ENCODE measurements at places on chromosomes 12 and 14. TPM values are rescaled to one million over a fixed set of nuclear protein-coding genes. Genes with fewer than 3 reads are reported as not detected.
A peak's percentile ranks its signal among the peaks of the same experiment; 100 is the strongest.

DAO gene
- total RNA-seq: not detected

GRCh38 chr12:53047221-53048032 is 2.4 kb upstream of the TNS2 start:
- peak; percentile 85 for DNase-seq

- DNase-seq: no peak
Observed at GRCh38 chr14:58919217-58919616, 269.2 kb upstream of the DAAM1 start.

DNA sequence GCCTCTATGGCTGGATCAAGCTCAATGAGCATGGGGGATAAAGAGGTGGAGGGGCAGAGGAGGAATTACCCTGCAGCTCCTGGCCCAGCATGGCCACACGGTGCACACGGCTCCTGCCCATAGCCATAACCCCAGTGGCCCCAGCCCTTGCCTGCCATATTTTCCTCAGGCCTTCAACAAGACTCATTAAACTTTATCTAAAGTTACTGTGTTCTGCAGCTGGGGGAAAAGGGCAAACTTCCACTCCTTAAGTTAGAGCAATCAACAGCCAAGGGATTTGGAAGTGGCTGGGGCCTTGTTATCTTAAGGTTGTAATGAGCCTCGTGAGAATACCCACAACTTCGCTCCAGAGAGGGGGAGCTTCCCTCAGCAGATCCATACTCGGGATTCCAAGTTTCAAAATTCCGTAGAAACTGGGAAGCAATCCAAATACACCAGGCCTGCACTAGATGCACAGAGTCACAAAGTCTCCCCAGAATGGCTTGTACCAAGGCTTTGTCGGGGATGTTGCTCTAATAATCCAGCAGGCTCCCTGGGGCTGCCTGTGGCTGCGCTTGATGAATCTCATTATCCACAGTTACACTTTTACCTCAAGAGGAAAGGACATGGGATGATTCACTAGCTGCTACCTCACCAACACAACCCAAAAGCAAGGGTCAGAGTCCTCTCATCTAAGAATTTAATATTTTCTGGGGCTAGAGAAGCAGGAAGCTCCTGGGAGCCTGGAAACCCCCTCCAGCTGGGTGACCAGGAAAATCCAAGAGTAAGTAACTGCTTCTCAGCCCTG is 13.0 kb upstream of the OR6J1 start:
- DNase-seq: no peak

- no peak for DNase-seq
Observed at GRCh38 chr12:115158816-115159215, 474.8 kb upstream of the TBX3 start.

DNA sequence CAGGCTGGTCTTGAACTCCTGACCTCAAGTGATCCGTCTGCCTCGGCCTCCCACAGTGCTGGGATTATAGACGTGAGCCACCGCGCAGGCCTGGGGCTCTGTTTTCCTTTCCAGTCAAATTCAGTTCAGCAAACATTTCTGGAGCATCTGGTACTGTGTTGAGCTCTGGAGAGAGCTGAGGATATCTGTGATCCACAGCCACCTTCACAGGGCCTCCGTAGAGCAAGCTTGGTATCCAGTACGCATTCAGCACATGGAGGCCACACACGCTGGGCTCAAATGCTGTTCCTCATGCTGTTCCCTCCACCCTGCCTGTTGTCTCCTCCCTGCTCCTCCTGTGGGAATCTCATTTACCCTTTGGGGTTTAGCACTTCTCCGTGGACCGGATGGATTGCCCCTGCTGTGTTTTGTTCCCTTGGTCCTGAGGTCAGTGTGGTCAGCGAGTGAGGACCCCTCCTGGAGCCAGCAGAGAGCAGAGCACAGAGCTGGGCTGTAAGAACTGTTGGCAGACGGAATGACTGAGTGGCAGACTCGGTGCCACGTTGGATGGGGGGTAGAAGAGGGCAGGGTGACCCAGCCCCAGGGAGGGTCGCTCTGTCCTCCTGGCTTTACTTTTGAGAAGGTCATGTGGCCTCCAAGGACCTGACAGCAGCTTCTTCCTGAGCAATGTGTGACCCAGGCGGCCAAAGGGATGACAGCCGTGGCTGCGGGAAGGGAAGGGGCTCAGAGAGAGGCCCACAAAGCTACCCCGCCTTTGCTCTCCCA is 891 bp downstream of the RPS6KL1 start:
- no peak for DNase-seq

GRCh38 chr14:81314443-81315175 is 85.5 kb downstream of the STON2 start:
- DNase-seq: no peak

DNA sequence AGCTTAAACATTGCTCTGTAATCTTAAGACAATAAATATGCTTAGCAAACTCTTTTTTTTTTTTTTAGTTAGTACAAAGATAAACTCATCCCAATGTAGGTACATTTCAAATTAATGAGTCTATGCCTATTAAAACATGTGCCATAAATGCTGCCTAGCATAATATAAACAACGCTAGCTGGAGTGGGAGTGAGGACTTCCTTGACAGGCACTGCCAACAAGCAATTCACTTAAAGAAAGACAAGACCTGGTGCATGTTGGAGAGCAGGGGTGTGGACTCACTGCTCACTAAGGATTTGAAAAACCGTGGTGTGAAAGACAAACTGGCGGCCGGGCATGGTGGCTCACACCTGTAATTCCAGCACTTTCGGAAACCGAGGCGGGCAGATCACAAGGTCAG is 187.2 kb upstream of the RGS6 start:
- no peak for DNase-seq

DNA sequence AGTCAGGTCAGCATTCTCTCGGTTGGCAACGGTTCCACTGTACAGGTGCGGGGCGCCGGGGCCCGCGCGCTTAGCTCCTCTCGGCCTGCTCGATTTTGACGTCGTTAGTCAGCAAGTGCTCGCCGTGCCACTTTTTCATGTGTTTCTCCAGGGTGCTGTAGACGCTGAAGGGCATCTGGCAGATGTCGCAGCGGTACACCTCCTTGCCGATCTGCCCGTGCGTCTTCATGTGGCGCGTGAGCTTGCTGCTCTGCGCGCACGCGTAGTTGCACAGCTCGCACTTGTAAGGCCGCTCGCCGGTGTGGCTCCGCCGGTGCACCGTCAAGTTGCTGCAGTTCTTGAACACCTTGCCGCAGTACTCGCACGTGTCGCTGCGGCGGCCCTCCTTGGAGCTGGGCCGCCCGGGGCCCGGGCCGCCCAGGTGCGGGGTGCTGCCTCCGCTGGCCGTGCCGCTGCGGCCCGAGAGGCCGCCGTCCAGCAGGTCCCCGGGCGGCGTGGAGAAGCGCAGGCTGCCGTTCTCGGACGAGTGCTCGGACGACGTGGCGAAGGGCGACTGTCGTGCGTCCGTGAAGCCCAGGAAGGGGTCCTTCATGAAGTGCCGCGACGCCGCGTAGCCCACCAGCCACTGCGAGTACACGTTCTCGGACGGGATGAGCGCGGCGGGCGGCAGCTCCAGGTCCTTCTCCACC is 97.8 kb downstream of the BCL11B start:
- no peak for DNase-seq
